ENCODE measurements at places on chromosomes 11 and 22.

- DNase-seq: no peak
Observed at GRCh38 chr11:614021-614622, 1.6 kb downstream of the IRF7 start.

GRCh38 chr11:47863189-47863897 is 15.2 kb upstream of the NUP160 start:
- peak; percentile 77 for DNase-seq

DNA sequence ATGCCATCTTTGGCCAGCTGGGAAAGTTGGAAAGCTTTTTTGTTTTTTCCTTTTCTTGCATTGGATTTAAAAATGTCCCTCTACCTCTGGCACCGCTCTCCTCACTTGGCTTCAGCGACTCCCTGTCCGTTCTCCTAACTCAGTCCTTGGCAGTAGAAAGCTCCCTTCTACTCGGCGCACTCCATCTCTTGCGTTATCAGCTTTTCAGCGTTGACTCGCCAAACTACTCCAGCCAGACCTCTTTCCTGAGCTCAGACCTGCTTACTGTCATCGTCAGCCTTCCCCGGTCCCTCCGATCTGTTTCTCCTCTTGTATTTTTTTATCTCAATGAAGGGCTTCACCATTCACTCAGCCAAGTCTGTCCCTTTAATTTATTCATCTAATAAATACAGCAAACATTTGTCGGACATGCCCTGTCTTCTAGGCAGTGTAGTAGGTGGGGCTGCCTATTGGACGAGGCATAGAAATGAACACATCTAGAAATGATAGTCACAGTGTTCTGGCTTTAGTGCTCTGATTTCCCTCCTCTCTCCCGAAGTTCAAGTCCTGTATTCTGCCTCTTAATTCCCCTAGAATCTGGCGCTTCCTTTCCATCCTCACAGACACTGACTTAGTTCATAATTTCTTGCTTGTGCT is 839 bp downstream of the CEP164 start:
- peak; percentile 70 for DNase-seq

DNA sequence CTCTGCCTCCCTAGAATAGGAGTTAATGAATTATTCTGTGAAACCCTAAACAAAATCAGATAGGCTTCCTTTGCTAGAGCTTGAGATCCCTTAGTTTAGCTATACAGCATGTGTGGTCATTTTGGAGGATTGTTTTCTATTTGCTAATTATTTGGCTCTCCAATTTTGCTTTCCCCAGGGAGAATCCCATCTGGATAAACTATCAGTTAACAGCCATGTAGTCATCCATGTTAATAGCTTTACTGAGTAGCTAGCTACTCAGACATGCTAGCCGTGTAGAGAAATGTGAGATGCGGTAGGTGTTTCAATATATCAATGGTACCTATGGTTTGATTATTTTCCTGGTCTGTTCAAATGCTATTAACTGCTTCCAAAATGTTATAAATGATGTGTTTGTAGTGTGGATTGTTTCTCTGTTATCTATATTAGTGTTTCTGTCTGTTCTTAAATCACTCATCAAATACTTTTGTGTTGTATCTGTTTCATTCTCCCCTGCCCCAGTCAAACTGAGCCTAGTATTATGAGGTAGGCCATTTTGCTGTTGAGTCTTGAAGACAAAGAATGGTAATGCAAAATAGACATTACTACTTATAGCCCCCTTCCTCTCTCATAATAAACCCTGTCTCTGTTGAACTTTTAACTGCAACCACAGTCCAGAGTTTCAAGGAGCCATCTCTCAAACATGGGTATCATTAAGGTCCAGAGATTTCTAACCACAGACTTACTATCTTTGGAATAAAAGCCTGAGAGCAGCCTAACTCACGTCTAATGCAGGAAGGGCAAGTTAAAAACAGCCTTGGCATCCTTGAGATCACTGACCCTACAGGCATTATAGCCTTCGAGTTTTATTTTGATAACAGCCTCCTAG is 56.1 kb upstream of the GRAMD1B start:
- no peak for DNase-seq

- DNase-seq: no peak
Observed at GRCh38 chr11:22763166-22763565, 66.4 kb downstream of the SVIP start.

DNA sequence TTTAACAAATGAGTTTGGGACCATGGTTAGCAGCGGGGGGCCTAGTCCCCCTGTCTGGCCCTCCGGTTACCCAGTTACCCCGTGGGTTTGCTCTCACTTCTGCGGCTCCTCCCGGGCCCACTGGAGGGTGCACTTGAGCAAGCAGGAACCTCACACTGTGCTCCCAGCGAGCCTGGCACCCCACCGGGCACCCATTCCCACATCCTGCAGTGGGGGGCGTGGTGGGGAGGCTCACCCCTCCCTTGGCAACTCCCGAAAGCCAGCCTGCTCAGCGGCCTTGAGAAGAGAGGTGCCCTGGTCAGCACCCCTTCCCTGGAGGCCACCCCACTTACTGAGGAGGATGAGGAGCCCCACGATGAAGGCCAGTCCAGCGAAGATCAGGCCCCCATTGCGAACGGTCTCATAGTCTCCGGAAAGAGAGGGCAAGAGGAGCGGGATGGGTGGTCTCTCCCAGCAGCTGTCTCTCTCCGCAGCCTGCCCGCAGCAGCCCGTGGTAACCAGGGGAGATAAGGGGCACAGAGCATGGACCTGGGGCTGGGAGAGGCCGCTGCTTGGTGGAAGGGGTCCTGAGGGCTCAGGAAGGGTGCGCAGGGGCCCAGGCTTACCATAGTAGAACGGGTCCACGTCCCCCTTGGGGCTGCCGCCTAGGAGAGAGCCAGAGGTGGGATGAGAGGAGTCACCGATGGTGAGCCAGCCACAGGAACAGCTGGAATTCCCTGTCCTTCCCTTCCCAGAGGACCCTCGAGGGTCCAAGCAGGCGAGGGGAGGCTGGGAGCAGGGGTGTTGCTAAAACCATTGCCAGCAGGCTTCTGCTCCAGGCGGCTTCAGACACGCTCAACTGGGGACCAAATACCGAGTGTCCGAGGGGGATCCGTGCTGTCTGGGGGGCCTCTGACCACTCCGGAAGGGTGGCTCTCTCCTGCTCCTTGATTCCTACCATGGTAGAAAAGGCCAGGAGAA is 2.2 kb downstream of the FXYD2 start:
- no peak for DNase-seq

DNA sequence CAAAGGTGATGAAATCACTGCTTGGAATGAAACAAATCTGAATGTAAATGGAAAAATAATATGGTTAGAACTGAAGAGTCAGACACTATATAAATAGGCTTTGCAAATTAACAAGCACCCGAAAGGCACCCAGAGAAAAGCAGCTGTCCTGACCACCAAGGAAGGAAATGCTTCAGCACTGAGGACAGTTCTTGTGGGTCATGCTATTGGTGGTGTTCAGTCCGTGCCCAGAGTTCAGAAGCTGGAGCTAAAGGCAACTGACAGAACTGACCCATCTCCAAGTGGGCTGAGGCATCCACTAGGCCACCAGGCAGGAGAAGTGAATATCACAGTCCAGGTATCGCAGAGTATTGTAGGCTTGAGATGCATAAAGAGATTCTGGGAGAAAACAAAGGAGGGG is 208.9 kb downstream of the OPCML start:
- DNase-seq: no peak

- no peak for DNase-seq
Observed at GRCh38 chr11:90309693-90310092, 86.8 kb upstream of the CHORDC1 start.

DNA sequence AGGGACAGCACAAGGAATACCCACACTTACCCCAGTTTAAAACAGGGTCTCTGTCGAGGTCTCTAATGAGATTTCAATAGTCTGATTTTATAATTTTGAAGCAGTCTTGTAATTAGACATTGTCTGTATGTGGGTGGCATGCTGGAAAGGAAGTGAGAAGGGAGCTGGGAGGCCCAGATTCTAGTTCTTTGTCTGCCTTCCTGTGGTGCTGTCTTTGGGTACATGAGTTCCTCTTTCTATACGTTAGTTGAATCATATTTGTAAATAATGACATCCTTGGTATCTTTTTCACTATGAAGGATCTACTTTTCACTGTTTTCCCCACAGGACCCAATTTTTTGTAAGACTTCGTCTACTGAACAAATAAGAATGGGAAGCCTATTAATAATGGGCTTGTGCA is 42.0 kb upstream of the TENM4 start:
- no peak for DNase-seq

- DNase-seq: no peak
Observed at GRCh38 chr11:1650918-1651262, 21.3 kb downstream of the KRTAP5-5 start.

GRCh38 chr22:30457981-30458380 is 13.8 kb downstream of the SEC14L3 start:
- no peak for DNase-seq
